Stimulated activated CD4-positive, alpha-beta T cell treated with anti-CD3 and anti-CD28 coated beads, Interleukin-1b, Interleukin-23, amount 100 ng/mL, for 1 hour (primary cell): ENCODE measurements at places on chromosomes 1 and 21.

- no peak for DNase-seq
These were observed 51.4 kb upstream of the ACTRT2 start for GRCh38 chr1:2969845-2970291.

GRCh38 chr1:60367532-60367931 lies 294.0 kb upstream of the C1orf87 start:
- no peak for DNase-seq

GRCh38 chr1:48107516-48107915 lies 110.3 kb upstream of the TRABD2B start:
- DNase-seq = no peak

GRCh38 chr1:21174654-21175323 lies 1.9 kb downstream of the EIF4G3 start:
- DNase-seq = no peak

DNA sequence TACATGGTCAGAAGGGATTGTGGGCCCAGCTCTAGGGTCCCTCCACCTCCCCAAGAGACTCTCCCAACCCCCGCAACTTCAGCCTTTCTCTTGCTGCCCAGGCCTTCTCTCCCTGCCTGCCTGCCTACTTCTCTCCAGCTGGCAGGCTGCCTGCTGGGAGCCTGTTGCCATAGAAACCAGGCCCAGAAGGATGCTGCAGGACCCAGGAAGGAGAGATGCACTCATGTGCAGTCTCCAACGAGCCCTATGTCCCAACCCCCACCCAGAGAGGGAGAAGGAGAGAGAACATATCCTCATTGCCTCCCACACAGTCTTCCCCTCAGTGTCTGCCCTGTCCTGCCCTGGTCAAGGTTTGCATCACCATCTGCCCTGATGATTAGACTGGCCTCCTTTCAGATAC lies 10.8 kb upstream of the SMIM12 start:
- no peak for DNase-seq

DNA sequence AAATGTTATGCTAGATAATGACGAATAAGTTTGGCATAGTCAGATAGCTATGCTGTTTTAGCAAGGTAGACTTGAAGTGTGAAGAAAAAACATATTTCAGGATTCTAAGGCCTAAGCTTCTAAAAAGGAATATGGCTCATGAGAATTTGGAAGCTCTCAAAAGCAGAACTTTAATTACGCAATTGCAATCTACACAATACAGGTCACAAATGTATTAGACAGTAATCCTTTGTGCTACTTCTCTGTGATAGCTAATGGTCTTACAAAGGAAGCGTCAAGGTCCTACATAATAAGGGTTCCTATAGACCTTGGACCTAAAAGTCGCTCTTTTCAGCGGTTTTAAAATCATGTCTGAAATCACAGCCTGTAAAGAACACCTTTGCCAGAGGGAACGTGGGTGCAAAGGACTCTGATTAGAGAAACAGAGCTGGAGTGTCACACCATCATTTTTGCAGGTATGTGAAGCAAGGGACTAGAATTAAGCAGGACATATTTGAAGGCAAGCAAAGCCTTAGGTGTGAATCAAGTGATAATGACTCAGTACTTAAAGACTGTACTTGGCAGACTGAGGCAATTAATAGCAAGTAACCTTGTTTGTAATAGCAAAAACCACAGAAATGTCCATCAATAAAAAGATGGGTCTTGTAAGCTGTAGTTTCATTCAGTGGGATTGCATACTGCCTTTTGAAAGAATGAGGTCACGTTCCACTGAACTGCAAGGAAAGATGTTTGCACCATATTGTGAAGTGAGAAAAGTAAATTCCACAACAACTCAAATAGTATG lies 420.2 kb downstream of the KCTD3 start:
- DNase-seq = no peak

DNA sequence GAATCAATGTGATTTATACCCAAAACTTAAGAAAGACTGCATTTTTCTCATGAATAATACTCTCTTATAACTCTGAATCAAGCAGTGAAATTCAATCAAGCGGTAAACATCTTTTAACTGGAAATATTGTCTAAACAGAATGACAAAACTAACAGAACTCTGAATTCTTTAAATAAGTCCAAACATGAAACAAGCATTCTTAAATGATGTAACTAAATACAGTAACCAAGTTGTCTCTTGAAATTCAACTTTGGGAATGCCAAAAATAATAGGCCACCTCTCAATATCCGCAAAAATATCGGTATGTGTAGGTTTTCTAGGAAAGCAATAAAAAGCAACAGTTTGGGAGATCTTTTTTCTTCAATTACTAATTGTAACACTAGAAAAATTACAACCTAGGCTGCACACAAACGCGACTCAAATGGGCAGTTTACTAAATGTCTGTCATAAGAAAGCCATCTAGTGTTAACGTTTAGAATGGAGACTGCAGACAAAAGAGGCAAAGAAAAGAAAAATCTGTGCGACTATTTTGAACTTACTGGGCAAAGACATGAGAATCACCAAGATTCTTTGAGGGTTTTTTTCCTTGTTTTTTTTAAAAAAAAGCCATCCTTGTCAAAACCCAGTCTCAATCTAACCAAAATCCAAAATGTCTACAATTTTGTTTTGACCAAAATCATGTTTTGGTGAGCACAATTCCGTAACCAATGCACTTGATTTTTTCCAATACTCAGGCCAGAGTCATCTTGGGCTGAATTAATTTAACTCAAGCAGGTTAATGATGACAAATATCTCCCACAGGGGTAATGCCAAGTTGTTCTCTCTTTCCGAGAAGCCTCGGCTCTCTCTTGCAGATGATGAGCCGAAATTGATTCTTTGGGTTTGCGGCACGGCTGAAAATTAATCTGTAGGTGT lies 1.3 kb downstream of the SIPA1L2 start:
- no peak for DNase-seq

DNA sequence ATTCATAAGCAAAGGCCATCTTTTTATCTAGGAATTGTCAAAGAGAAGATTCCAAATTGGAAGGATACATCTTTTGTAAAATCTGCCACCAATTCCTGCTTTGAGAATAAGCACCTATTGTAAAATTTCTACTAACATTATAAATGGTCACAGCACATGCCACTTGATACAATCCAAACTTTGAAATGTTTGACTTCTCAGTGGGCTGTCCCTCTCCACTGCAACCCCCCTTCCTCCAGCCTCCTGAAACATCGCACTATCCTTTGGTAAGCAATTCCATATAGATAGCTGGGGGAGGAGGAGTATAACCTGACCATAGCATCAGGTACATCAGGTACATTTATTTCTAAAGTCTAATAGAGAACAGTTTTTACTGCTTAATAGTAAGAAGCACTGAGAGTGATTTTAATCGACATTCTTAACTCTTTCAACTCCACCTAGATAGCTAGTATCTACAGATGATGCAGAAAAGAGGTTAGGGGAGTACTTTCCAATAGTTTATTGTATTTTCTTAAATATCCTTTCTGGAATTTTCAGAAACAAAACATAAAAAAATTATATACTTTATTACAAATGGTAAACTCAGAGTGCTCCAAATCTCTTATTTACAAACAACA lies 2.9 kb downstream of the JUN start:
- no peak for DNase-seq

DNA sequence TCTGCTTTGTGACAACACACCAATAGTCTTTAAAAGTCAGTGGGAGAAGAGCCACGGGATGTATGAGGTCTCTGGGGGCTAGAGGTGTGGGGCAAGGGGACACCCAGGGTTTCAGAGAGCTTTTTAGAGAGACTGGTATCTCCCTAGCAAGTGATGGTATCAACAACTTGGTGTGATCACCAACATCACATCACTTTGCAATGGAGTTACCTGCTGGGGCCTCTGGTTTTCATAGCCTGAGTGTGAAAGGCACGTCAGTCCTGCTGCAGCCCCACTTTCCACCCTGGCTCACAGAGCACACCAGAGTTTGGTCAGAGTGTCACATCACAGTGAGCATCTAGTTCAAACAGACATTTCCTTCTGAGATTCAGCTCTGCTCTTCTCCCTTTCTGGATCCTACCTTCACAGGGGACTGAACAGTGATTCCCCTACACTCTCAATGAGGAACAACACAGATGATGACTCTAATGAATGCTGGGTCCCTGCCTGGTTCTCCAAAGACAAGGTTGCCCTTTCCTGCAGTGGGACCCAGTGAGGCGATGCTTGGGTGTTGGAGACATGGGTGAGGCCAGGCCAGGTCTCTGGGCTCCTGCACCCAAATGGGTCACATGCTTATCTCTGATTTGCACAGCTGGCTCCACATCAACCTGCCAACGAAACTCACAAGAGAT lies 2.0 kb upstream of the MAN1C1 start:
- no peak for DNase-seq

GRCh38 chr1:147850737-147851136 lies 51.9 kb upstream of the GJA8 start:
- no peak for DNase-seq
